ENCODE measurements at places on chromosomes 3 and 15.

DNA sequence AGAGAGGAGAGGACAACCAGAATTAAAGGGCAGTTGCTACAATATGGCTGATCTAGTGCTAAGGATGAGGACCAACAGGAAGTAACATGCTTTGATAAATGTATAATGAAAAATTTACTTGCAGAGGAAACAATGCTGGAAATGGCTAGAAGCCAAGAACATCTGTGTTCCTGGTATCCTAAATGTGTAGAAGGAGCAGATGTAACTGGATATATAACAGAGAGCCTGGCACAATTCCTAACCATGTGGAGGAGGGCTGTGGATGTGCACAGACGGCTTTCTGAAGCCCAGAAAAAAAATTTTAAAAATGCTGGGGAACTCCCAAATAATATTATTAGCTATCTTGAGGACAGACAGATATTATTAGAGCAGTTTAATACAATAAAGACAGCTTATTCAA is 159.4 kb upstream of the GBE1 start:
- DNase-seq = no peak

- no peak for DNase-seq
Measured at GRCh38 chr3:43256714-43257461, 29.5 kb upstream of the SNRK start.

GRCh38 chr3:168514252-168514651 is 418.5 kb upstream of the GOLIM4 start:
- DNase-seq = no peak

GRCh38 chr15:78255421-78256043 is 8.8 kb upstream of the DNAJA4 start:
- DNase-seq = no peak

DNA sequence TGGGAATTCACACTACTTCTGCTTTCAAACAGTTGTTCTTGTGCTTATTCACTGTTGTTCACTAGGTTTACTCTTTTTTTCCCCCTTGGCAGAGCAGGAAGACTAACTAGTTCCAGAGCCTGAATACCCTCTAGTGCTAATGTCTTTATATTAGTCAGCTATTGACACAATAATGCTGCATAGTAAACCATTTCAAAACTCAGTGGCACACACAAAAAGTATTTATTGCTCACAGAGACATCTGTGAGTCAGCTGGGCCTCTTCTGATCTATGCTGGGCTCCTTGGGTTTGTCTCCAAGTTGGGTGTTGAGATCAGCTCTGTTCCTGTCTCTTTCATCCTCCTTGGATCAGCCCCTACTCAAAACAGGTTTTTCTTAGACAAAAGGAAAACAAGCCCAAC is 51.1 kb downstream of the RSRC1 start:
- DNase-seq = peak; percentile 86

GRCh38 chr15:77784361-77785292 is 151.9 kb upstream of the LINGO1 start:
- DNase-seq = no peak

DNA sequence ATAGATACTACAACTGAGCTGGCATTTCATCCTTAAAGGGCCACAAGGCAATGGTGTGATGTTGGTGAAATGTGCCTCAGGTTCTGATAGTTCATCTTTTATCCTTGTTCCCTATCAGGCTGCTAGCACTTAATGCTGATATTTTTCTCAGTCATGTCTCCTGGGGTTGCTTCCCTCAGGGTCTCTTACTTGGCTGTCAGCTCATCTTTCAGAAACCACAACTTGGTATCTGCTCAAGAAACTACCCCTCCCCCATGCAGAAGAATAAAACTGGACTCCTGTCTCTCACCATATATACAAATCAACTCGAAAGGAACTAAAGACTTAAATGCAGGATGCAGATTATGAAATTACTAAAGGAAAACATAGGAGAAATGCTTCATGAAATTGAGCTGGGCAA is 308.1 kb downstream of the CHST2 start:
- DNase-seq = no peak

DNA sequence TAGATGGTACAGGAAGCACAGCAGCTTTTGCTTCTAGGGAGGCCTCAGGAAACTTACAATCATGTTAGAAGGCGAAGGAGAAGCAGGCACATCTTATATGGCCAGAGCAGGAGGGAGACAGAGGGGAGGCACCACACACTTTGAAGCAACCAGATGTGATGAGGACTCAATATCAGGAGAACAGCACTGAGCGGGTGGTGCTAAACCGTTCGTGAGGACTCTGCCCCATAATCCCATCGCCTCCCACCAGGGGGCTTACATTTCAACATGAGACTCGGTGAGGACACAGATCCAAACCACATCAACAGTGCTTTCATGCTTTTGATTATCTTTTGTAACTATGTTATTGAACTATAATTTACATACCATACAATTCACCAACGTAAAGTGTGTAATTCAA is 7.6 kb upstream of the TMEM44 start:
- no peak for DNase-seq

Data from GM04503 (cell line).